SK-N-SH (cell line): ENCODE measurements at places on chromosomes 5 and 9.

DNA sequence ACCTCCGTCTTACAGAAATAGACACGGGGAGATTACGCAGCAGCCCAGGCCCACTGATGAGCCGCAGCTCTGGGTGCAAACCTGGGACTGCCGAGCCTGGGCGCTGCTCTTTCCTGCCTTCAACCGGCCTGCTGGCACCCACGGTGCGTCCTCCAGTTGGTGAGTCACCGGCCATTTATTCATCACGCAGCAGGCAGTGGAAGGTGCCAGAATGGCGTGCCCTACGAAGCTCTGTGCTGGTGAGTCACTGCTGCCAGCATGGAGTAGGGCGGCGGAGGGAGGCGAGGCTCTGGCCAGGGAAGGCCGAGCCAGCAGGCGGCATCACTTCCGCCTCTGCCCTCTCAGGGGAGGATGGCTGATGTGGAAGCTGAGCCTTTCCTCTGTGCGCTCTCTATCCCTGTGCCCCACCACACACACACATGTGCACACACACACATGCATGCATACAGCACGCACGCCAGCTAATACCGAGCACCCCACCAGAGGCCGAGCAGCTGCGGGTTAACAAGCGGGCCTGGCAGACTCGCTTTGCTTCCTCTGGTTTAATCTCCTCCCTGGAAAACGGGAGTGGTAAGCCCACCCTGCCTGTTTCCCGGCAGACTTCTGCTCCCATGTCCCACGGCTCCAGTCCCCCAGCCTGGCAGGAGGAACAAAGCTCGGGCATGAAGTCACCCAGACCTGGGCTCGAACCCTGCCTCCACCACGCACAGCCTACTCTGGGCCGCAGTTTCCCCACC, 39.2 kb downstream of the OLFM1 start:
- no peak for DNase-seq

DNA sequence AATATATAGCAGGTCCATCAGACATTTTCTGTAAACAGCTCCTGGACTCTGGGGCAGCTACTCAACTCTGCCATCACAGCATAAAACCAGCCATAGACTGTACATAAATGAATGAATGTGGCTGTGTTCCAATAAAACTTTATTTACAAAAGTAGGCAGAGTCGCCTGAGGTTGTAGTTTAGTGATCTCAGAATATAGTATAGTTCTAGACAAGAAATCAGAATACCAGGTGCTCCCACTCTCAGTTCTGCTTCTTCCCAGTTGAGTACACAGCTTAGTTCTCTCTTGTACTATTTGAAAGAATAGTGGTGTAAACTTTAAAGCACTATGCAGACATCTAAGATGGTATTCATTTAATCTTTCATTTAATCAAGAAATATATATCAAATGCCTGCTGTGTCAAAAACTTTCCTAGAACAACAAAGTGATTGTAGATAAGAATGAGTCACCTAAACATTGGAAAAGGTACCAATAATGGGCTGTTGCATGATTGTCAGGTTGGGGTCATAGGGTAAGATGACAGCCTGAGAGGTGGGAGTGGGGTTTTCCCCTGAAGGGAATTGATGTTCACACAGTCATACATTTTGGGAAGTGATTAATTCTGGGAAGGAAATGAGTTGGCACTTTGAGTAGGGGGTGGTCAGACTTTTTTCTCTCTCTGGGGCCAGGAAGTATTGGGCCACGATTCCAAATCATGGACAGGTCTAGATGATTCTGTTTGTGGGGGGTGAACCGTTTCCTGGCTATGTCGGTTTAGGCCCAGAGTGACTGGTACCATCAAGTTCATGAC, 37.0 kb downstream of the TNFSF8 start:
- DNase-seq: no peak

- no peak for DNase-seq
Observed at GRCh38 chr9:109969011-109969410, 189.0 kb downstream of the PALM2AKAP2 start.

DNA sequence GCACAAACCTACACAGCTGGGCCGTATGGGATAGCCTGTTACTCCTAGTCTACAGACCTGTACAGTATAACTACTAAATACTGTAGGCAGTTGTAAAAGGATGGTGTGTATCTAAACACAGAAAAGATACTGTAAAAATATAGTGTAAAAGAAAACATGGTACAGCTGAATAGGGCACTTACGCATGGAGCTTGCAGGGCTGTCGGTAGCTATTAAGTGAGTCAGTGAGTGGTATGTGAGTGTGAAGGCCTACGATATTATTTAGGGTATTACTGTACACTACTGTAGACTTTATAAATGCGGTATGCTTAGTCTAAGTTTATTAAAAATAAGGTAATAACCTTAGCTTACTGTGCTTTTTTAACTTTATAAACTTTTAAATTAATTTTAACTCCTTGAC, 1.2 kb downstream of the ZCCHC9 start:
- DNase-seq: no peak

GRCh38 chr5:156824800-156825199, 25.3 kb upstream of the PPP1R2B start:
- peak; percentile 23 for DNase-seq

- DNase-seq: no peak
Observed at GRCh38 chr5:122408592-122409224, 96.7 kb downstream of the SNCAIP start.

DNA sequence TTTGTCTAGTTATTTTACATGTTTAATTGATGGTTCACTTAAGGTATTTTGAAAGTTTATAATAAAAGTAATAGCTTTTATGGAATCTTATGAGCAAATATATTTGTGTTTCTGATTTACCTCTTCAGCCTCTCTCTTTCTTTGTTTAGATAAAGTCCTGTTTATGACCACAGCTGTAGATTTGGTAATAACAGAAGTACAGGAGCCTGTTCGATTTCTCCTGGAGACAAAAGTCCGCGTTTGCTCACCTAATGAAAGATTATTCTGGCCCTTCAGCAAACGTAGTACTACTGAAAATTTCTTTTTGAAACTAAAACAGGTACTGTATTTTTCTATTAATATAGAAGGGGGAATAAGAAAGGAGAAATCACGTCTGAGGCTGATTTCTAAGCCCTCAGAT, 35.0 kb upstream of the GPR21 start:
- no peak for DNase-seq

DNA sequence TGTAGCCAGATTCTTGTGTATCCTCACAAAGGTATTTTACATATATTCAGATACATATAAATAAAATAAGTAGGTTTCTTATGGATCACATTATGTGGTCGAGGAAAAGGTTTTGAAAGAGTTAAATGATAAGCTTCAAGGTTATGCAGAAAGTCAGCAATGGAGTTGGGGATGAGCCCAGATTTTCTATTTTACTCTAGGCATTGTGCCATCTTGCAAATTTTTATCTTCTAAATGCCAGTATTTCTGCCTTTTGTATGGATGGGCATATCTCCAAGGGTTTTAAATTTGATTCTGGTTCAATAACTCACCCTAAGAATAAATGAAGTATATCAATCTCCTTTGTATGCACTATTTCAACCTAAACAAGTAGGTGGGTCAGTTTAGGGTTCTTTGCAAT, 410.7 kb downstream of the DMRTA1 start:
- DNase-seq: no peak

- no peak for DNase-seq
Observed at GRCh38 chr9:95857896-95858295, 17.6 kb upstream of the ERCC6L2 start.

DNA sequence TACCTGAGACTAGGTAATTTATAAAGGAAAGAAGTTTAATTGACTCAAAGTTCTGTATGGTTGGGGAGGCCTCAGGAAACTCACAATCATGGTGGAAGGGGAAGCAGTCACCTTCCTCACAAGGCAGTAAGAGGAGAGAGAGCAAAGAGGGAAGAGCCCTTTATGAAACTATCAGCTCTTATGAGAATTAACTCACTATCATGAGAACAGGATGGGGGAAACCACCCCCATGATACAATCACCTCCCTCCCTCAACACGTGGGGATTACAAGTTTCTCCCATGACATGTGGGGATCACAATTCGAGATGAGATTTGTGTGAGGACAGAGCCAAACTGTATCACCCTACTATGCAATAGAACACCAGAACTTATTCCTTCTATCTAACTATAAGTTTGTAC, 27.9 kb downstream of the CD274 start:
- DNase-seq: no peak

DNA sequence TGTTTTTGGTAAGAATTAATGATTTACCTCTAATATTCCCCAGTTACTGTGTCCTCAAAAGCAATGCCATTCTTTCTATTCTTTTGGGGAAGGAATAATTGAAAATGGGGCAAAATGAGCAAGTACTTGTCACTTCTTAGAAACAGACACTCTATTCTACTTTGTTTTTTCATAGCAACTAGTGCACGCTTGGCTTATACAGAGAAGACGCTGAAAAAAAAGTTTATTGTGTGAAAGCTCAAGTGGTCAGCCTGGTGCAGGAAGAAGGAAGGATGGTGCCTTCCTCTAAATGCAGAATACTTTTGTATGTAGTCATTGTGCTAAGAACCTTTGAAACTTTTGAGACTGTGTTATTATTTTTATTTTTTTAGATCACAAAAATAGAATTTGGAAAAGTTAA, 29.6 kb downstream of the ANKDD1B start:
- no peak for DNase-seq

DNA sequence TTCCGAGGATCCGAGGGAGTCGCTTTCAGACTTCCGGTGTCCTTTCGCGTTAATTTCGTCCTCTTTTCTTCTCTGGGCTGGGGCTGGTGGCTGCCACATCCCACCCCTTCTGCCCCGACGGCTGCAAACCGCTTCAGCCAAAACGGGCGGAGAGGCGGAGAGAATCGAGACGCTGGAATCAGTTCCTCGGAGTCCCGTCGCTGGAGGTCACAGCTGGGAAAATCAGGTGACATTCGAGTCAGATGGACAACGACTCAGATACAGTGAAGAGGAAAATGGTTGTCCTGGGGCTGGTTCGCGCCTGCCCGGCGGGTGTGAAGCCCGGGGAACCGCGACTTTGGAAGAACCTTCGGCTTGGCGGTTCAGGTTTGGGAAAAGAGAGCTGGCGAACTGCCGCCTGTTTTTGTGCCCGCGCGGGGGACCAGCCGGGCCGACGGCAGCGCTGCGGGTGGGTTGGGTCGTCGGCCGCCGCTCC, 8.9 kb upstream of the NKX2-5 start:
- DNase-seq: no peak

DNA sequence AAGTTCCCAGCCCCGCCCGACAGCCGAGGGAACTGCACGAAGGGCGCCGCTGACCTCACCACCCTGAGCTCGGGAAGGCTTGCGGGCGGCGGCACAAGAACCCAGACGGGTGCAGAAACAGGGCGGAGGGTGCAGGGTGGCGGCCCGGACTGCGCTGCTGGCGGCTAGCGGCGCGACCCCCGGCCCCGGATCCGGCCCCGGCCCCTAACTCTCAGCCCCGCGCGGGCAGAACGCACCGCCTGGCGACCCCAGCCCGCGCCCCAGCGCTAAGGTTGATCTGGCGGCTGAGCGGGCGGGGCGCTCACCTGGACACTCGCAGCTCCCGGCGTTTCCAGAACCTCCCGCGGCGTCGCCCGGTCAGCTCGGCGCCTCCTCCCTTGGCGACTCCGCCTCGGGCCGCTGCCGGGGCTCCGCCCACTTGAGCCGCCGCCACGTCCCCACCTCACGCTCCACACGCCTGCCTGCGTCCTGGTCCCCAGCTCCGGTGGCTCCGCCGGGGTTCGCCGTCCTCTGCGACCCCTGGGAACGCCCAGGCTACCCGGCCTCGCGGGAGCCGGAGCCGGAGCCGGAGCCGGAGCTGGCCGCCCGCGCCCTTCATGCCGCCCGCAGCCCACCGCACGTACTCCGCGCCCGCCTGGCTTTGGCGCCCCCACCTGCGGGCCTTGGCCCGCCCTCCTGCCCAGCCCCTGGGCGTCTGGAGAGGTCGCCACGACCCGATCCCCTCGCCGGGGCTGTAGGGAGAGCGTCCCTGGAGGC, at the start of gene P4HA2:
P4HA2 (minus strand) TSS at position 369 of the 756 bp plus-strand sequence. CDS start 9,227 bp downstream, outside the sequence.
- peak; percentile 95 for DNase-seq

DNA sequence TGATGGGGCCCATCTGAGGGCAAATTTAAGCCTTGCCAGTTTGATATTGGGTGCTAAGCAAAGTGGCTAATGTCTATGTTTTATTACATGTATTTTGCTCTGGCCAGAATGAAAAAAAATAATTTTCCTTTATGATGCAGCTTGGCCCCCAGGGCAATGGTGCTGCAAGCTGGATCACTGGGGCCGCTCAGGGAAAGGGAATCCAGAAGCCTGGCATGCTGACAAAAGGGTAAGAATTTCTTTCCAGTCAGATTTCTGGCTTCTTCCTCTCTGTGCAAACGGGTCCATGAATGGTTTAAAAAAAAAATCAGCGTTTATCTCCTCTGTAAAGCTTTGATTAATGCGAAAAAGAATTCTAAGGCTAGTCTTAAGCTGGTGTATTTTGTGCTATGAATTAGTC, 138.4 kb downstream of the MAPKAP1 start:
- DNase-seq: no peak

DNA sequence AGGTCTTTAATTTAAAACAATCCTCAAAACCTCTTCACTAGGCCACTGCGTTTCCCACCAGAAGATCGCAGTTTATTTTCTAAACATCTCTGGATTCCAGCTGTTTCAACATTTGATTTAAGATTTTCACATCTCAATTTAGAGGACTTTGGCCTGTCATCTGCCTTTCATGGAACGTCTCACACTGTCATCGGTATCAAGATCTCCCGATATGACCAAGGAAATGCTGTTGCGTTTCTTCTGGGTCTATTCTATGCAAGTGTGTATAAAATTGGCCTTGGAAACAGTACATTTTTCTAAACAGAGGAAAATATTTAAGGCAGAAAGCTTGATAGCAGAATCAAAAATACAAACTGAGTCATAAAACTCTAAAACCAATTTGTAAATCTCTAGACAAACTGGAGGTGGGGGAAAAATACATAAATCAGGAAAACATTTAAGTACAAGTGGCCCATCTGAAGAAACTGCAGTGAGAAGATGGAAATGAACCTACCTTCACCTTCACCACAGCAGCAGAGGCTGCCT, 53.6 kb upstream of the SIMC1 start:
- no peak for DNase-seq

- peak; percentile 98 for DNase-seq
Observed at GRCh38 chr9:122092611-122093506, at the start of gene TTLL11. TTLL11 (minus strand) TSS chr9:122093308; CDS start chr9:122093148, 160 bp downstream.

GRCh38 chr9:122112238-122112637, 19.1 kb upstream of the TTLL11 start:
- no peak for DNase-seq

GRCh38 chr9:98906273-98907040, 37.2 kb upstream of the COL15A1 start:
- DNase-seq: no peak
